ENCODE measurements at places on chromosomes 6 and 20. TPM values are rescaled to one million over a fixed set of nuclear protein-coding genes. Genes with fewer than 3 reads are reported as not detected.
A peak's percentile ranks its signal among the peaks of the same experiment; 100 is the strongest.

DNA sequence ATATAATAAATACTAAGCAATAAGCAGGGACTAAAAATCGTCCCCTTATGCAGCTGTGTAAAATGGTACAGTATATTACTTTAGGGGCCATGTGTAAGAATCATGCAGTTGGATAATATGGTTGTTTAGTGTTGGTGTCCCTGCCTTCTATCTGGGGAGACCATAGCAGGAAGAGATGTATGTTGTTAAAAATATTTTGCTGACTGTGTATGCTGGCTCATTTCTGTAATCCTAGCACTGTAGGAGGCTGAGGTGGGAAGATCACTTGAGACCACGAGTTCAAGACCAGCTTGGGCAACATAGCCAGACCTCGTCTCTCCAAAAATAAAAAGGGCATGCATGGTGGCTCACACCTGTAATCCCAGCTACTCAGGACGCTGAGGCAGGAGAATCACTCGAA, 5.6 kb downstream of the PANK2 start:
- H3K4me3 ChIP-seq = no peak overlapping the region
- DNase-seq = no peak
- no peaks in the 10 kb centered on the region for H3K27me3 ChIP-seq
- peaks cover 17% of the 10 kb centered on the region for H3K4me1 ChIP-seq
- no peak overlapping the region for H3K27ac ChIP-seq

GRCh38 chr6:81734500-81735150, 17.9 kb downstream of the TENT5A start:
- no peak for DNase-seq
- H3K27ac ChIP-seq = no peak overlapping the region
- H3K27me3 ChIP-seq = no peaks in the 10 kb centered on the region

DNA sequence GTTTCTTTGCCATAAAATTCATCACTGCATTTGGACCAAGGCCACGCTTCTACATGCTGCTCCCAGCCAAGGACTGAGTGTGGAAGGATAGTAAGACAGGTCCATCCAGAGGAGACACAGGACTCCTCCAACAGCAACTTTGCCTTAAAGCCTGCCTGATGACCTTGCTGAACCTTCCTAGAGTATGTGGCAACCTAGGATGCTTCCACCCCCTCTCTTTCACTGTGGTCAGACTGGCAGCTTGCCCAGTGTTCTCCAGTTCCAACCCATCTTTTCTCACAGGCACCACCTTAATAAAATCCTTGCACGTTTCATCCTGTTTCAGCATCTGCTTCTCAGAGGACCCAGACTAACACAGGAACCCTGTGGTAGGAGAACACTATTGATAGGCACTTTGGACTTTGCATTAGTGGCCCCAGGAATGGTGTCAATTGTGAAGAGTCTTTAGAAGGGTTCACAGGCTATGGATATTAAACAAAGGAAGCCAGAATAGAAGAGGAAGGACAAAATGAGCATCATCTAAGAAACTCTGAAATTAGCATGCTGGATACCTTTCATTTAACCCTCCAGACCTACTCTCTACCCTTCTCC, 2.4 kb upstream of the PKHD1 start:
- DNase-seq = no peak
- H3K4me3 ChIP-seq = no peak overlapping the region
- no peaks in the 10 kb centered on the region for H3K27me3 ChIP-seq
- no peak overlapping the region for H3K27ac ChIP-seq
- peaks cover 12% of the 10 kb centered on the region for H3K4me1 ChIP-seq
- no peaks in the 10 kb centered on the region for H3K36me3 ChIP-seq

DNA sequence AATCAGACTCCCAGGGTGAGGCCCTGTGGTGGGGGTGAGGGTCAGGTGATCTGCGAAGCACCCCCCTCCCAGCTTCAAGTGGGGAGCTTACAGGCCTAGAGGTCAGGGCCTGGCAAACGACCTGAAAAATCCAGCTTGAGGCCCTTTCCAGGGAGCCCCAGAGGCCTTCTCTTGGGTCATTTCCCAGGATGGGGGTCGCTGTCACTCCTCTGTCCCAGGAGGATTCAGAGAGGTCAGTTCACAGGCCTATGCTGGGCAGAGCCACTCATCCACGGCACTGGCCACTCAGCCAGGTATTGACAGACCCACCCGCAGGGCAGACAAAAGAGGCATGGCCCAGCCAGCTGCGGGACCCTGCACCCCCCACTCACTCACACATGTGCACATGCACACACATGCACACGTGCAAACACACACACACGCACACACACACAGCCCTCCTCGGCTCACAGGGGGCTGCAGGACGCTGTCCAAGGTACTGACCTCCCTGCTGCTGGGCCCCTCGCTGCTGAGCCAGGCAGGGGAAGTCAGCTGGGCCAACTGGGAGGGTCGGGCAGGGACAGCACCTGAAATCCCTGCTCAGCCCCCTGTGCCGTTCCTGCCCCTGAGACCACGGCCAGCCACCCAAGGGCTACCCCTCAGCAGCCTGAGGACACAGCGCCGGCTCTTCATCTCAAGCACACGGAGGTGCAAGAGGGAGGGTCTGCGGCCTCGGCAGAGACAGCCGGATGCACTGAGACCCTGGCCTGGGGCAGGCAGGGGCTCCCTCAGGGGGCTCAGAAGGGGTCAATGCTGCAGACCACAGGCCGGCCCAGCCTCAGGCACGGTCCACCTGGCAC, 113.8 kb downstream of the TAF4 start:
- H3K4me1 ChIP-seq = peaks cover 9% of the 10 kb centered on the region
- peaks cover 6% of the 10 kb centered on the region for H3K27me3 ChIP-seq
- peak; percentile 69 for DNase-seq

HSPA12B gene
- total RNA-seq = 3.4 TPM

SAMD10 gene
- 1.6 TPM for total RNA-seq

C2 gene
- total RNA-seq = 48.3 TPM

GRCh38 chr20:48606172-48606840, 221.5 kb downstream of the PREX1 start:
- no peak overlapping the region for H3K27ac ChIP-seq
- H3K4me1 ChIP-seq = no peaks in the 10 kb centered on the region
- no peaks in the 10 kb centered on the region for H3K27me3 ChIP-seq

ZSCAN23 gene
- 5.6 TPM for total RNA-seq

DNA sequence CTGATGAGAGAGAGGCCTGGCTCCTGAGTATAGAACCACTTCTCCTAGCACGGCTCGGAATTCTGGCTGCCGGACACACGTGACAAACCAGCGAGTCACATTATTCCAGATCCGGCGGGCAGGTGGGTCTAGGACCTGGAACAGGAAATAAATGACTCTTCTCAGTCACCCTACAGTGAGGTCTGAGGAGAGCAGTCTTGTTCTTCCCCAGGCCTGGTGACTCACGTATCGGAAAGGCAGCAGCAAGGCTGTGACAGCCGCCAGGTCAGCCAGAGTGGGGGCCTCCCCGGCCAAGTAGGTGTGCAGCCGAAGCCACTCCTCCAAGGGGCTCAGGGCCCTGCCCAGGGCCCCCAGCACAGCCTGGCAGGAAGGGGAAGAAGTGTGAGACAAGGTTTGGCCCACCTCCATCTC, 2.8 kb downstream of the VARS1 start:
- H3K4me3 ChIP-seq = no peak overlapping the region
- no peak for DNase-seq
- H3K4me1 ChIP-seq = peaks cover 11% of the 10 kb centered on the region
- no peaks in the 10 kb centered on the region for H3K36me3 ChIP-seq
- no peaks in the 10 kb centered on the region for H3K27me3 ChIP-seq
- no peak overlapping the region for H3K27ac ChIP-seq

GRCh38 chr6:79598012-79598411, 33.1 kb upstream of the SH3BGRL2 start:
- no peak overlapping the region for H3K4me3 ChIP-seq
- H3K27ac ChIP-seq = no peak overlapping the region
- H3K27me3 ChIP-seq = no peaks in the 10 kb centered on the region
- DNase-seq = no peak
- peaks cover 17% of the 10 kb centered on the region for H3K4me1 ChIP-seq

DNA sequence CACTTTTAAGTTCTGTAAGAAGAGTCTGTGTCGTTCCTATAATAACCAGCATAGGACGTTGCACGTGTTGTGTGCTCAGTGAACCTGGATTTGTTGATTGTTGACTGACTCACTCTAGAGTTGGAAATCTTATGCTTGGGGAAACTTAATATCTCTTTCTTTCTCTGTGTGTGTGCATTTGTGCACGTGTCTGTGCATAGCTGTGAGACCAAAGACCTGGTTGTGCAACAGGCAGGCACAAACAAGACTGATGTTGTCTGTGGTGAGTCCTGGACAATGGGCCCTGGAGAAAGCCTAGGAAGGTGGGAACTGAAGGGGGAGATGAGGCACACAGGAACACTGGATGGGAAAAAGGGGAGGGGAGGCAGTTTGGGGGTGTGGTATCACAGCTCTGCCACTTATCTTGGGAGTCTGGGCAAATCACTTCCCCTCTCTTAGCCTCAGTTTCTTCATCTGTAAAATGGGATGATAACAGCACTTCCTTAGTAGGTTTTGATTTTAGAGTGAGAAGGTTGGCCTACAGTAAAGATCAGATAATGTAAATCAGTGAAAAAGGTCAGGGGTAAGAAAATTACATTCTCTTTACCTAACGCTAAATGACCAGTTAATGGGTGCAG, 8.4 kb downstream of the CD40 start:
- H3K4me1 ChIP-seq = no peaks in the 10 kb centered on the region
- no peak overlapping the region for H3K27ac ChIP-seq
- H3K36me3 ChIP-seq = no peaks in the 10 kb centered on the region

DNA sequence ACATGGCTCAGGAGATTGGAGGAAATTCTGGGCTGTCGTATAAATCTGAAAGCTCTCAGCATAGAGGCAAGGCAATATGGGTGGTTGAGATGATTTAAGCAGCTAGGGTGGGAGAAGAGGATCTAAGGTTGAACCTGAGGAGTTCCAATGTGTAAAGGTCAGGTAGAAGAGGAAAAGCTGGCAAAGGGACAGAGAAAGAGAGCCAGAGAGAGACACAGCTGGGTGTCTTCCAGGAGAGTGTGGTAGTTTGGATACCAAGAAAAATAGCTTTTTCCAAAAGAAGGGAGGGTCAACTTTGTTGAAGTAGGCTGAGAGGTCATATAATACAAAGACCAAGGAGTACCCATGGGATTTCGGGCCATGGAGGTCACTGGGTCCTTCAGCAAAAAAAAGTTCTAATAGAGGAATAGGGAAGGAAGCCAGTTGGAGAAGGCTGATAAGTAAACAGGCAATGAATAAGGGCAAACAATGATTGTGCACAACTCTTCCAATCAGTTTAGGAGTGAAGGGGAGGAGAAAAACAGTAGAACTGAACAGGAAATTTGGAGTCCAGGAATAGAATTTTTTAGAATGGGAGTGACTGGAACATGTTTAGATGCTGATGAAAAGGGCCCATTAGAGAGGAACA, 135.1 kb downstream of the QRSL1 start:
- H3K27ac ChIP-seq = no peak overlapping the region
- no peak overlapping the region for H3K4me3 ChIP-seq
- no peaks in the 10 kb centered on the region for H3K27me3 ChIP-seq
- H3K36me3 ChIP-seq = no peaks in the 10 kb centered on the region
- H3K4me1 ChIP-seq = no peaks in the 10 kb centered on the region

DNA sequence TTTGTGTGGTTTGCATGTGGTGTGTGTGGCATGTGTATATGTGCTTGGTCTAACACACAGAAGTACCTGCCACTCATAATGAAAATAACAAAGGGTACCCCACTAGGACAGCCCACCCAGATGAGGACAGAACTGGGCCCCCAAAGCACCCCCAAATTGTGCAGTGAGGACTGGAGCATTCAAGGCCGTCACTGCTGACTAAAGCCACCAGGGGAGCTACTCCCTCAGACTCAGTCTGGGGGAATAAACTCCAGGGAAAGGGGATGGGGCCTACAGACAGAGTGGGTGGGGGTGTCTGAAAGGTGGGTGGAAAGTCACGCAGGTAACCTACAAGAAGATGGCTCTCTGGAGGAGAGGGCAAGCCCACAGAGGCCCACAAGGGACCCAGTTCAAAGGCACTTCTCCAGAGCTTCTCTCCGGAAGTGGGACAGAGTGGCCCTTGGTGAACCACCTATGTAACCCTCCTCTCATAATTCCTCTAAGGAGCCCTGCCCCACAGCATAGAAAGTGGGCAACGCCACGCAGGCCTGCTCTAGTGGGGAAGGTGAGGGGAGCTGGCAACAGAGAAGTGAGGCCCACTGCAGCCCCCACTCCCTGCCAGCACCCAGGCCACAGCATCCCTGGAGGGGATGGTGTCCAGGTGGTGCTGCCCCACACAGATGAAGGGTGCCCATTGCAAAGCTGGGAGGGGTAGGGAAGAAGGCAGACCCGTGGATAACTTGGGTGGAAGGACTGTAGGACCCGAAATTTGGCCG, 122.8 kb upstream of the MAFB start:
- no peak for DNase-seq
- no peak overlapping the region for H3K27ac ChIP-seq
- no peaks in the 10 kb centered on the region for H3K4me1 ChIP-seq
- no peak overlapping the region for H3K4me3 ChIP-seq
- peaks cover 17% of the 10 kb centered on the region for H3K27me3 ChIP-seq

- no peaks in the 10 kb centered on the region for H3K36me3 ChIP-seq
- H3K27me3 ChIP-seq = no peaks in the 10 kb centered on the region
- peaks cover 12% of the 10 kb centered on the region for H3K4me1 ChIP-seq
- no peak for DNase-seq
- H3K4me3 ChIP-seq = no peak overlapping the region
- H3K27ac ChIP-seq = no peak overlapping the region
Observed at GRCh38 chr6:83467620-83468036, 36.8 kb upstream of the ME1 start.

HLA-C gene
- 394 TPM for total RNA-seq

Measured in hepatocyte (in vitro differentiated cells).